ENCODE measurements at places on chromosomes 16 and 17.

- DNase-seq, result peak; percentile 82
Measured at GRCh38 chr17:17401271-17401781, 75.5 kb upstream of the MED9 start.

DNA sequence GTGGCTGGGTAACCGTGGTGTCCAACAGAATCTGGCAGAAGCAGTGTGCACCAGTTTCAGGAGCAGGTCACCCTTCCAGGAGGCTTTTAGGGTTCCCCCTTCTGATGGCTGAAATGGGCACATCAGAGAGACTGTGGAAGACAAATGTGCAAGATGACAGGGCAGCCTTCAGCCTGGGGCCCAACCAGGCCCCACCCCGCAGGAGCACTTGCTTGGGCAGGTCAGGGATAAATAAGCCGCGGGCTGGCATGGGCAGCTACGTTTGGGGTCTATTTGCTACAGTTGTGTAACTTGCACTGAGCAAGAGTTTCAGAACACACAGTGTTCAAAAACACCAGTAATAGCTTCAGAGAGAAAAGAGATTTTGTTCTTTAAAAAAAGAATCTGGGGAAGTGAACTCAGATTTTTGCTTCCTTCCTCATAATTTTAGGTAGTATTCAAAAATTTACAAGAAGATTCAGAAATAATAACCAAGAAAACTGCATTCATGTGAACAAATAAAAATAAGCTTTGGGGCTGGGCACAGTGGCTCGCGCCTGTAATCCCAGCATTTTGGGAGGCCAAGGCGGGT is 44.9 kb upstream of the BAHCC1 start:
- no peak for DNase-seq

DNA sequence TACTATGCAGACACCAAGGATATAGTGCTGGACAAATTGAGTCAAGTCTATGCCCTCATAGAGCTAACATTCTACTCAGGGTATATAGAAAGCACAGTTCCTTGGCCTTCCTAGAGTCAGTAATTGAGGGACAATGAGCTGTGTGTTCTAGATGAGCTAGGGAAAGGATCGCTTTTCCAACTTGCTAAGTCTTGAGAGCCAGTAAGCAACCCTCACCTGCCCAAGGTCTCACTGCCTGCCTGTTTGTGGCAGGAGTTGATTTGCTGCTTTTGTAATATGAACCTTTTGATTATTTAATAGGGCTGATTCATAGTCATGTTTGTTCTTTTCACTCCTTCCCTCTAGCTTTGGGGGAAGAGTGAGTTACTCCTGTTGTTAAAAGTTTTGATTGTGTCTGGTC is 6.5 kb downstream of the DDX42 start:
- DNase-seq, result no peak

GRCh38 chr17:55453839-55454557 is 32.4 kb upstream of the MMD start:
- DNase-seq, result no peak

- DNase-seq, result peak; percentile 84
Measured at GRCh38 chr16:1378804-1379303, 27.1 kb downstream of the GNPTG start.

DNA sequence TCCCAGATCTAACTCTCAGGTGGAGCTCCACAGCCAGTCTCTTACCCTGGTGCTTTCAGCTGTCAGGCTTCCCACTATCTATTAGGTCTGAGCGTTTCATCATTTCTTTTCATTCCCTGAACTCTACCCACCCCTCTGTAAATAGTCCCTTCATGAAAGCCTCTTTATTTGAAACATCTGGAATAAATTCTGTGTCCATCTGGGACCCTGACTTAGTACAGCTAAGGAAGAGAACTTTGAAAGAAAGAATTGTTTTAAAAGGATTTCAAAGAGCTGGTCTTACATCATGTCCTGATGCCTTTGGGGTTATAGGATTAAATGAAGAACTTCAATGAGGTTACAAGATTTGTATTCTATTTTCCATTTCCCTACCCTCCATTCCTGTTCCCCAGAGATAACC is 388.5 kb upstream of the CA10 start:
- no peak for DNase-seq

DNA sequence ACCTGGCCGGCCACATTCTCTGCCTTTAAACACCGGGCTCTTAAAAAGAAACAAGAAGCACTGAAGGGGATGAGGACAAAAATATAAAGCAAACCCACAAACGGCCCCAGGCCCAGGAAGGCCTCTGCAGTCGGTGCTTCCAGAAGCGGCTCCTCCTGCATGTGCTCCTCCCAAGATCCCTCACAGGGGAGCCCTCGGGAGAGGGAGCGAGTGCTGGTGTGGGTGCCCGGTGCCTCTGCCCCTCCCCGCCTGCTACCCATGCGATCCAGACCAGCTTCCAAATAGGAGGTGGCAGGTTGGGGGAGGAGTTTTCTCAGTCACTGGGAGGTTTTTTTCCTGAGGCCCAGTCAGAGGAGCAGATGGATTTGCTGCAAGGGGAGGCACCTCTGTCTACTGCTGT is 15.8 kb downstream of the KDM8 start:
- no peak for DNase-seq

Data from testis (tissue), 5 donors.